HEK293T (cell line): ENCODE measurements at places on chromosomes 6 and 20.

- no peak for DNase-seq
Observed at GRCh38 chr6:5102267-5102970, 17.3 kb downstream of the PPP1R3G start.

- DNase-seq = no peak
Observed at GRCh38 chr6:138569970-138570724, 70.9 kb upstream of the NHSL1 start.

DNA sequence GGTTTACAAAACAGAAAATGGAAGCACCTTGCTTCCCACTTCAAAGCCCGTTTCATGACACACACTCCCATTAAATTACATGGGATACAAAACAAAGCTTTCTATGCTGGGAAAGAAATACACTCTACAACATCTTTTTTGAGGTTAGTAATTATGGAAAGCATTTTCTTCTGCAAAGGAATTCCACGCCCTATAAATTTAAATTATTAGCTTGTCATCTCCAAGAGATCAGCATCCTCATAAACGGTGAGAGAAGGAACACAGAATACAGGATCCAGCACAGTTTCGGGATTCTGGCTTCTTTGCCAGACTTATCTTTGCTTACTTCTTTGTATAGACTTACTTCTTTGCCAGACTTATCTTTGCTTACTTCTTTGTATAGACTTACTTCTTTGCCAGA lies 1.3 kb upstream of the SMPDL3A start:
- DNase-seq = no peak

- DNase-seq = peak; percentile 25
Observed at GRCh38 chr6:99467509-99468106, 42.5 kb upstream of the PNISR start.

GRCh38 chr6:13007744-13008143 lies 291.2 kb downstream of the PHACTR1 start:
- no peak for DNase-seq
